ENCODE measurements at places on chromosomes 2 and 18. TPM values are rescaled to one million over a fixed set of nuclear protein-coding genes. Genes with fewer than 3 reads are reported as not detected.

Gene CPLX4
- not detected for polyA plus RNA-seq

Gene YES1
- 35.9 TPM for polyA plus RNA-seq

Gene BMP10
- polyA plus RNA-seq, result not detected

Gene SP140
- polyA plus RNA-seq, result 3.0 TPM

DNA sequence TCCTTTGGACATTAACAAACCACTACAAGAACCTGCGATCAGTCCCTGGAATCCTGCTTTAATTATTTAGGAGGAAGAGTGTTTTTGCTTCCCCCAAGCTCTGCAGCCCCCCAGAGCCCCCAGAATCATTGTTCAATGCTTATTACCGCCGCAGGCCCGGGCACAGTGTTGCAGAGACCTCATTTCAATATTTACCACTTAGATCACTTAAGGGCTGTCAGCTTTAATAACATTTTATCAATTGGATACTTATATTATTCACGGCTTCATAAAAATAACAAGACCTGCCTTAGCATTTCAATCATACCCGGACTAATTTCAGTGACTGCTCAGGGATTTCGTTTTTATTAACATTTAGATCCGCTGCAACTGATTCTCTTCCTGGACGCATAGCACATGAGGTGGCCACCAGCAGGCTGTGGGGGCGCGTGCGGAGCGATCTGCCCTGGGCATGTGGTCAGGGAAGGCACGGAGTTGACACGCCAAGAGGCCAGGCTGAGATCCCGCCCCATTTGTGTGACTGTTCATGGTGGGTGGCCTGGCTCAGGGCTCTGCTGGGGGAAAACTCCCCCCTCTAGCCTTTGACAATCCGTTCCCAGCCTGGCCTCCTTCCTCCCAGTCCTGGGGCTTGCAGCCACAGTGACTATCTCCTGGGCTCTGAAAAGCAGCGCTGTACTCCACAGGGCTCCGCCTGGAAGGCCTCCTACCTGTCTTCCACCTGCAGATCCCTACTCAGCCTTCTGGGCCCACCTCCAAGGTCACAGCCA lies 267.6 kb downstream of the SRBD1 start:
- H3K4me3 ChIP-seq, result no peak overlapping the region
- H3K4me1 ChIP-seq, result no peaks in the 10 kb centered on the region
- H3K27me3 ChIP-seq, result no peaks in the 10 kb centered on the region
- no peak overlapping the region for H3K27ac ChIP-seq
- DNase-seq, result no peak

DNA sequence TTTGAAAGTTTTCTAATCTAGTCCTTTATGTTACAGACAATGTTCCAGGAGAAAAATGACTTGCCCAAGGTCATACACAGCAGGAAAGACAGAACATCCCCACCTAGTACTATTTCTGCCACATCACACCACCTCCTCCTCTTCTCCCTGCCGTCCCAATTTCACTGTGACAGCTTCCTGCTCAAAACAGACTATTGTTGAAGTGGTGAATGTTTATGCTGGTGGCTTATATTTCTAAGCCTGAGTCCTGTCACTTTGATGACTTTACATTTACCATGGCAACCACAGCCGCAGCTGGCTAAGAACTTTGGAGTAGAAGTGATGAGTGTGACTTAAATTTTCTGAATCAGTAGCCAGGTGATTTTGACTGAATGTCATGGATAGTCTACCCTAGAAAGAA lies 10.0 kb downstream of the GALNT5 start:
- DNase-seq, result no peak
- H3K4me1 ChIP-seq, result peaks cover 3% of the 10 kb centered on the region
- H3K27ac ChIP-seq, result no peak overlapping the region
- H3K36me3 ChIP-seq, result no peaks in the 10 kb centered on the region

DNA sequence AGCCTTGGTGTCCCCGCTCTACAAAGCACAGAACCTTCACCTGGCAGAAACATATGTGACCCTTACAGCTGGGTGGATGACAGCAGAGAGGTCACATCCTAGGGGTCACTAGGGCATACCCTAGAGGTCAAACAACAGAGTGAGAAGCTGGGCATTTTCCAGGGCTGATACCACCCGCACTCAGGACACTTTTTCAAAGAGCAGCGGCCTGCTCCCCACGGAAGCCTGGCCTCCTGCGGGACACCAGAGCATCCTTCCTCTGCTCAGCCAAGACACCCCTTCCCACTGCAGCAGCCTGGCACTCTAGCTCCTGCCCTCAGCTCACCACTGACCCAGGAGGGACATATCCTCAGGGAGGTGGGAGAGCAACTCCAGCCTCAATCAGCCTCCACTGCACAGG lies 86.0 kb downstream of the GALNT14 start:
- H3K4me1 ChIP-seq, result peaks cover 33% of the 10 kb centered on the region
- H3K4me3 ChIP-seq, result no peak overlapping the region
- H3K27ac ChIP-seq, result no peak overlapping the region
- H3K36me3 ChIP-seq, result no peaks in the 10 kb centered on the region
- H3K27me3 ChIP-seq, result no peaks in the 10 kb centered on the region
- no peak for DNase-seq

- H3K27ac ChIP-seq, result no peak overlapping the region
- no peaks in the 10 kb centered on the region for H3K27me3 ChIP-seq
- H3K36me3 ChIP-seq, result peaks cover 9% of the 10 kb centered on the region
- H3K4me1 ChIP-seq, result peaks cover 3% of the 10 kb centered on the region
Observed at GRCh38 chr2:160168878-160169277, 31.2 kb downstream of the ITGB6 start.

DNA sequence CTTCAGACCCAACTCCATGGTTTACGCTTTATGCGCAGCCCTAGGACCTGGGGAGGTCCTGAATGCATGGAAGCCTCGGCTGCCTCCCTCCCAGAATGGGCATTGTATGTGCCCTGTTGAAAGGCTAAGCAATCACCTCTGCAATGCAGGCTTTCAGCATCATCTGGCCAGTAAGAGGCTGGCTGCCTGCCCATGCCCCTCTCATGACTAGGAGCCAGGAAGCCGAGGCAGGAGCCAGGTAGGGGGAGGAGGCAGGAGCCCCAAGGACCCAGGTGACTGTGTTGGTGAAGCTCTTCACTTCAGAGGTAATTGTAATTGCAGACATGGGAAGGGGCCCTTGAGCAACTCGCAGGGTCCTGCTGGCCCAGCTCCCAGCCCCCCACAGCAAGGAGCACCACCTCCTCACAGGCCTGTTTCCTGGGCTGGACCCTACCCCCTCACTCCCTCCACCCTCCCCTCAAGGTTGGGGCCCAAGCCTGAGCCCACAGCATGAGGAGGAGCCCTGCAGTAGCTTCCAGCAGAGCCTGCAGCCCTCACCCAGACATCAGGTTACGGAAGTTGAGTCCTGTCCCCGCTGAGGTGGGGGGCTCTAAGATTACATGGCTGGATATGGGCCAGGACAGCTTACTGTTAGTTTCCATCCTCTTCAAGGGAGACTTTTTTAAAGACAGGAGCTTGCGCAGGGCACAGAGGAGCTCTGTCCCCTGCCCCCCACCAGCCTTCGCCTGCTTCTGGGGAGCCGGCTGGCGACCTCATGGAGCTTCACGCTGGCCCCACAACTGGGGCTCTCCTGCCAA lies 21.9 kb downstream of the CRACDL start:
- DNase-seq, result no peak
- no peak overlapping the region for H3K27ac ChIP-seq
- no peak overlapping the region for H3K4me3 ChIP-seq
- H3K27me3 ChIP-seq, result no peaks in the 10 kb centered on the region
- peaks cover 9% of the 10 kb centered on the region for H3K4me1 ChIP-seq

DNA sequence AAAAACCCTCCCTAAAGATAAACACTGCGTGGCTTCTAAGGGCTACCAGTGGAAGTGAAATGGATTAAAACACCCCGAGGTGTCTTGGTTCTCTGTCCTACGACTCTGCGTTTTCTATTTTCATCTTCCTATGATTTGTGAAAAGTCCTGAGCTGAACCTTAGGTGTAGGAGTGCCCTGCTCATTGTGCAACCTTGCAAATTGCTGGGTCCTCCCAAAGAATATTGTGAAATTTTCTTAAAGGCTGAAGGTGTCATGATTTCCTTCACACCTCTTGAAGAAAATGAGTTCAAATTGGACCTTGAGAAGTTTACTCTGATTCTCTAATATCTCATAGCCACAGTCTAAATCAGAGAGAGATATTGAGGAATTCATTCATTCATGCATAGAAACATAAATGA lies 1.8 kb upstream of the SLC19A3 start:
- H3K27ac ChIP-seq, result peak overlapping the region; percentile 49
- peak; percentile 66 for DNase-seq
- H3K27me3 ChIP-seq, result no peaks in the 10 kb centered on the region
- H3K36me3 ChIP-seq, result no peaks in the 10 kb centered on the region

DNA sequence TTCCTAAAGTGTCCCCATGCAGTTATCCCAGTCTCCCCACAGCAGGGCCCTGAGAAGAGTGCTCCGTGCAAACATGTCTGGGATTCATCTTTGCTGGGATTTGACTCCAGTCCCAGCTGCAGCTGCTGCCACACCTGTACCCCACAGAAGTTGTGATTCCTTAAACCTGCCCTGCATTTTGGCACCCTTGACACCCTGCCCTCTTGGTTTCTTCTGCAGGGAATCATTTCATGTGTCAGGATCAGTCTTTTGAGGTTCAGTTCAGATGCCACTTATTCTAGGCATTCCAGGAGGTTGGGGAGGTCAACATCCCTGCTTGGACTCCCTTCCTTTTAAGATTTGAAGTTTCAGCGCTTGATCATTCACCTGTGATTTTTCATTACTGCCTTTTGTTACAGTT lies 108.3 kb downstream of the SPTBN1 start:
- peaks cover 11% of the 10 kb centered on the region for H3K4me1 ChIP-seq
- H3K36me3 ChIP-seq, result no peaks in the 10 kb centered on the region

DNA sequence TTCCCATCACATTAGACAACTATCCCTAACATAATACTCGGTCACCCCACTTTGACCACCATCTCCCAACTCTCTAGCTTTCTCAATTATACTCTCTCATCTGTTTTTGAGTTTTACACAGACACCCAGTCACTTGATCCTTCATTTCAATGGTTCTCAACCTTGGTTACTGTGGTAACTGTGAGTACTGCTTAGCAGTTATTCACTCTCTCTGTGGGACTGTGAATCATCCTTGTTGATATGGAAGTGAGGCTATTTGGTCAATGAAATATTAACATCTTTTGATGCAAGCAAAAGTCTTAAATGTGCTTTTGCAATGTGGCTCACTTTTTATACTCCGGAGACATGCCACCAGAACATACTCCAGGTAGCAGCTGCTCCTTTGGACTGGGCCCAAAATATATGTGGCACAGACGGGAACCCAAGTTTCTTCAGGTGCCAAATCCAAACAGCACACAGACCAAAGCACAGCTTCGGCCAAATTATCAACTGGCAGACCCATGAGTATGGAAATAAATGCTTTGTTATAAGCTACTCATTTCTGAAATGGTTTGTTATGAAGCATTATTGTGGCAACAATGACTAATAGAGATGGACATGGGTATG lies 75.0 kb upstream of the SLC25A52 start:
- no peak overlapping the region for H3K4me3 ChIP-seq
- no peaks in the 10 kb centered on the region for H3K4me1 ChIP-seq
- peaks cover 14% of the 10 kb centered on the region for H3K36me3 ChIP-seq
- no peaks in the 10 kb centered on the region for H3K27me3 ChIP-seq
- no peak overlapping the region for H3K27ac ChIP-seq
- DNase-seq, result no peak

DNA sequence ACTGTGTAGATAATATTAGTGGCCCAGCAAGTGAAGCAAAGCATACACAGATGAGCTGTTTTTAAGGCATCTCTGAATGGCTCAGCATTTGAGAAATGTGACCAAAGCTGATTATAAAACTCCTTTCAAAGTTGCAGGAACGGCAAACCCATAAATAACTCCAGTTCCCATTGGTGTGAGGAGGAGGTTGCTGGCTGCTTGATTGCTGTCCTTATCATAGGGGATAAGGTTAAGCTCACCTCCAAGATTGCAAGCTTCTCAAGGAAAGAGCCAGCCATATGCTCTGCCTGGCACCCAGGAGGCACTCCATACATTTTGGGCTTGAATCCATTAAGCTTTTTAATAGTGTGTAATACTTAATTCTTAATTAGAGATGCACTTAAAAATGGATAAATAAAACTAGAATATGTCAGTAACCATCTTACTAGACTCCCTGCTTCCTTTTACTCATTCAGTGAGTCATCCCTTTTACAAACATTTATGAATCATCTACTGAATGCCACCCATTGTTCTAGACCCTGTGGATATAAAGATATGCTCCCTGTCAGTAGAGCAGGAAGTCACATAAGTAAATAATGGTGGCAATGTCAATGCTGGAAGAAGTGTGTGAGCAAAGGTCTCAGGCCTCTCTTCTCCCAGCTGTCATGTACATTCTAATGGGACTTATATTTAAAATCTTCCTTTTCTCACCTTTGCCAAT lies 99.3 kb downstream of the SPATS2L start:
- H3K4me3 ChIP-seq, result no peak overlapping the region
- H3K4me1 ChIP-seq, result peaks cover 20% of the 10 kb centered on the region
- H3K27ac ChIP-seq, result peak overlapping the region; percentile 96
- H3K27me3 ChIP-seq, result no peaks in the 10 kb centered on the region
- peak; percentile 90 for DNase-seq

DNA sequence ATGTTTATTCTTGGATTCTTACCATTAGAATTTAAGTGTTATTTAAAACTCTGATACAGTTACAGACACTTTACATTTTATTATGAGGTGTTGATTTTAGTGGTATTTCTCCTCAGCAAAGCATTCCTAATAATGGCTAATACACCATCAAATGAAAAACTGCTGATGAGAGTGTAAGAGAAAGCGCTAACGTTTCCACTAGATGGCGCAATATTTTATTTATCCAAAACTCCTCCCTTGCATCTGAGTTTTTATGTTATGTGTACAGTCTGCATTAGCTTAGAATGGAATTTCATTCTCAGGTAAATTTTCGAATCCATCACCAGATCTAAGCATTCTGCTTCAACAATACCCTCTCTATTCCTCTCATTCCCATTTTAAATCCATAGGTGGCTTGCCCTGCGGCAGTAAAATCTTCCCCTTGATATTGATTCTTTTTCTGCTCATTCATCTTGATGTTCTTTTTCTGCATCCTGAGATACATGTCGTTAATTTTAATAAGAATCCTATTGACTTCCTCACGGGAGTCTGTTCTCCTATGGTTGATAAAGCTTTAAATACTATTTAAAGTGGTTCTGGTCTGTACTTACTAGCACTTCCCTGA lies 53.9 kb downstream of the PRKRA start:
- DNase-seq, result peak; percentile 59
- no peaks in the 10 kb centered on the region for H3K4me1 ChIP-seq
- H3K27ac ChIP-seq, result no peak overlapping the region
- no peaks in the 10 kb centered on the region for H3K36me3 ChIP-seq
- no peaks in the 10 kb centered on the region for H3K27me3 ChIP-seq

DNA sequence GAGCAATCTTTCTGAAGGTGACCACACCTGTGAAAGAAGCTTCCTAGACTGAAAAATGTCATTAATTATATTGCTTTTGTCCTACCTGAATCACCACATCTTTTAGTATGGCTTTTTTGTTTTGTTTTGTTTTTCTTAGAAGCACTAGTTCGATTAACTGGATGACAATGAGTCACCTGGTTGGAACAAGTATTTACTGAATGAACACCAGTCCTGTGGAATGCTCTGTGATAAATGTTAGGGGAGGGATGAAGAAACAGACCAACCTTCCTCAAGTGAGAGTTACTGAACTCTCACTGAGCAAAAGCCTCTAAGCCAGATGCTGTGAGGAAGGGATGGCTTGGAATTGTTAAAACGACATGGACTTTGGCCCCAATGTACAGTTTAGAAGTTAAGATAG lies 26.8 kb upstream of the DCC start:
- no peak overlapping the region for H3K27ac ChIP-seq
- peak; percentile 56 for DNase-seq
- no peaks in the 10 kb centered on the region for H3K36me3 ChIP-seq
- no peak overlapping the region for H3K4me3 ChIP-seq
- H3K4me1 ChIP-seq, result no peaks in the 10 kb centered on the region

GRCh38 chr2:235129850-235130249 lies 178.0 kb downstream of the SH3BP4 start:
- H3K4me1 ChIP-seq, result no peaks in the 10 kb centered on the region
- no peaks in the 10 kb centered on the region for H3K27me3 ChIP-seq
- no peak overlapping the region for H3K27ac ChIP-seq
- H3K36me3 ChIP-seq, result no peaks in the 10 kb centered on the region
